ENCODE measurements at places on chromosomes 11 and 22.

GRCh38 chr11:315051-315481 lies 1.2 kb downstream of the IFITM1 start:
- no peak for DNase-seq

DNA sequence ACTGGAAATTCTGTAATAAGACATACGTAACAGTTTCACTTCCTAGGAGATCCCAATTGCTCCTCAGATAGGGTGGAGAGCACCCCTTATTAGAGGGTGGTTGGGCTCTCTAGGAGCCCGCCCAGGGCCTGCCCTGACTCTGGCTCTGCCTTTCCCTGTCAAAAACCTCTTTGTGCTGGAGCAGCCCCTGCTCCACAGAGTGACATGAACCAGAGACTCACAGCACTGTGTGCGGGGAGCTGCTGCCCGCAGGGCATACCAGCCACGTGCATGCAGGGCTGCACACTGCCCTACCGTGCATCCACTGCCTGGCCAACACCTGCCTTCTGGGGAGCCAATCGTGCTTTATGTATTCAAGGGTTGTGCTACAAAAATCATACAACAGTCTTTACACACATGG lies 24.3 kb downstream of the KCNQ1OT1 start:
- no peak for DNase-seq

- peak; percentile 25 for DNase-seq
These were observed 2.5 kb downstream of the TCN2 start for GRCh38 chr22:30609260-30610185.

- no peak for DNase-seq
These were observed 9.2 kb upstream of the RBMXL2 start for GRCh38 chr11:7079545-7080135.

DNA sequence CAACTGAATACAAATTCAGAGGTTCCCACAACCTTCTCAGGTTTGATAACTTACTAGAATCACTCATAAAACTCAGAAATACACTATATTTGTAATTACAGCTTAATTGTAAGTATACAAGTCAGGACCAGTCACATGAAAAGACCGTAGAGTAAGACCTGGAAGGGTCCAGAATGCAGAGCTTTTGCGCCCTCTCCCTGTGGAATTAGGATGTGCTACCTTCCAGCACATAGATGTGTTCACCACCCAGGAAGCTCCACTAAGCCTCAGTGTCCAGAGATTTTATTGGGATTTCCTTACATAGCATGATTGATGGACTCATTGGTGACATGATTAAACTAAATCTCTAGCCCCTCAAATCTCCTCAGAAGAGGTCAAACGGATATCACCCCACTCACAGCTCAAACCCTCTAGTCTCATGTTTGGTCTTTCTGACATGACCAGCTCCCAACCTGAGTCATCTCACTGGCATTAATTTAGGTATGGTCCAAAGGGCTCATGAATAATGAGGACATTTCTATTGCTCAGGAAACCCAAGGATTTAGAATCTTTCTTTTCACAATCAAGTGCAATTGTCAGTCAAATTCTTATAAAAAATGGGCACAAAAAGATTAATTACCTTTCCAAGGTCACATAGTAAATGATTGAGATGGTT lies 77.2 kb upstream of the UBASH3B start:
- peak; percentile 16 for DNase-seq

DNA sequence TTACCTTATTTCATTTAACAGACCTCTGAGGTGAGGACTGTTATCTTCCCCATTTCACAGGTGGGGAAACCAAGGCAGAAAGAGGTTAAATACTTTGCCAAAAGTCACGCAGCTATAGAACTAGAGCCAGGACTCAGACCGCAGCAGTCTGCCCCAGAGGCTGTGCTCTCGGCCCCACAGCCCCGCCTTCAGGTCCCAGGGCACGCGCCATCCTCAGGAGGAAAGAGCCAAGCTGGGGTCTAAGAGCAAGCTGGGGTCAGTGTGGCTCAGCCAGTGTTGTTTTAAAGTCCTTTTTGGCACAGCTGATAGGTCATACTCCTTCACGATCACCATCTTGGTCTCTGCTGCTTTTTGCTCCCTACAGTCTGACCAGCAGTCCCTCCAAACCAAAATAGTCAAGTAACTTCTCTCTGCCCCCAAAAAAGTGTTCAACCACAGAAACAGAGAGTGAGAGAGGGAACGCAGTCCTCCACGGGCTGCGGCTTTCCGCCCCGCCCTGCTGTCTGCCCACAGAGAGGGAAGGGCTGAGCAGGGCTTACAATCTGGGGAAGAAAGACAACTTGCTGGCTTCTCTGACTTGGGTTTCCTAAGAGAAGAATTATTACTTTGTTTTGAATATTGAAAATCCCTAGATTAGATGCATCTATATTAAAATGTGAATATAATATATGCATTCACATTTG lies 137.2 kb upstream of the OPCML start:
- DNase-seq, result no peak

DNA sequence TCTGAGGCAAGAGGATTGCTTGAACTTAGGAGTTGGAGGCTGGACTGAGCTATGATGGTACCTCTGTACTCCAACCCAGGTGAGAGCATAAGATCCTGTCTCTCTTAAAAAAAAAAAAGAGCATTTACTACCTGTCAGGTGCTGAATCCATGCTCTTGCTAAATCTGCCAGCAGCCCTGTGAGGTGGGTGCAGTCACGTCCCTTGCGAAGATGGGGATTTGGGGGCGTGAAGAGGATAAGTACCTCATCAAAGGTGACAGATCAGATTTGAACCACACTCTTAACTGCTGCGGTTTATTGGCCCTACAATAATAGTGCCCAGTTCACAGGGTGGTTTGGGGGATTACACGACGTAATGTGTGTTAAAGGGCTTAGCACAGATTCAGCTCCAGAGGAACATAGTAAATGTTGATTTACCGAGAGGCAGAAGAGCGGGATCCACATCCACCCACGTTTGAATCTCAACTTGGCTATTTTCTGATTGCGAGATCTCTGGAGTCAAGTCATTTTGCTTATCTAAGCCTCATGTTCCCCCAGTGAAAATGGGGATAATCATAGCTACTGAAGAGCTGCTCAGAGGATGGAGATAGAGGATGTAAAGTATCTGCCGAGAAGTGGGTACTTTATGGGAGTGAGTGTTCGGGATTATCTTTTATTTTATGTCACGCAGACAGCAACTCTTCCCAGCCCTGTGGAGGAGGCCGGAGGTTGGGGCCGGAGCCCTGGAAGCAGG lies 28.1 kb upstream of the LRRC10B start:
- DNase-seq, result no peak

DNA sequence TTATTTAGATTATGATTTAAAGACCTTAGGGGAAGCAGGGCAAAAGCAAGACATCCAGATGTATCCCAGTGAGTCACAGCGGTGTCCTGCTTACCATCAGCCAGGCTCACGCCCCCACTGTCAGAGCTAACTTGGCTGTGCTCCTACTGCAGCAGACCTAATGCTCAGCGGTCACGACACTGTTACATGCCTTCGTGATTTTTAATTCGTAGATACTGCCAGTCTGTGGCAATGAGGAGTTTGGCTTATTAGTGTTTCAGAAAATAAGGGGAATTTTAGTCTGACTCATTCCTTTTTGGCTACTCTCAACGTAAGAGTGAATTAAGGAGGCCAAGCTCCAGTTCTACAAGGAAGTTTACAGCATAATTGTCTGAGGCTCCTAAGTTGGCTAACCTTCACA lies 22.7 kb downstream of the EFCAB6 start:
- no peak for DNase-seq

DNA sequence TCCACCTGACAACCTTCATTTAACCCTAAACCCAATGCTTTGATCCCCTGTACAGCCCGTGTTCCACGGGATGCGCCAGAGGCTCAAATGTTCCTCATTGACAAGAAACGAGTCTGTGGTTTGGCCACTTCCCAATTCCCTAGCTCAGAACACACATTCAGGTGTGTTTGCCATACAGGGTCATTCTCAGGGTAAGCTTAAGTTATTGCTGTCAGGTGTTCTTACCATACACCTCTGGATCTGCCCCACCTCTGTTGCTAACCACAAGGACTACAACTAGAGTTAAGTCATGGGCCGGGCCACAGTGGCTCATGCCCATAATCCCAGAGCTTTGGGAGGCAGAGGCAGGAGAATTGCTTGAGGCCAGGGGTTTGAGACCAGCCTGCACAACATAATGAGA lies 45.6 kb upstream of the POLD3 start:
- DNase-seq, result no peak

DNA sequence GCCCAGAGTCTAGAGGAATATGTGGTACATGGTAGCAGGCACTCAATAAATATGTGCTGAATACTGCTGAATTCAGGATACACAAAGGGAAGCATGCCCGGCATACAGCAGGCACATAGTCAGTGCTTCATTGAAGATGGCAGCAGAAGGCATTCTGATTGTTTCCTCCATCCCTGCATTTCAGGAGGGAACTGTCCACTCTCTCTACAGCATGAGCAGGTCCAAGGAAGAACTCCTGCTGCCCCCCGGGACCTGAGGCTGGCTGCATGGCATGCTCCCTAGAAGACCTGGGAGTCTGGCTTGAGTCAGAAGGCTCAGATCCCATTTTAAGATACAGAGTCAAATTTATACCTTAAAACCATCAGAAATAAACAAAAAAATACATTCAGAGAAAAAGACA lies 319.3 kb upstream of the NARS2 start:
- no peak for DNase-seq

DNA sequence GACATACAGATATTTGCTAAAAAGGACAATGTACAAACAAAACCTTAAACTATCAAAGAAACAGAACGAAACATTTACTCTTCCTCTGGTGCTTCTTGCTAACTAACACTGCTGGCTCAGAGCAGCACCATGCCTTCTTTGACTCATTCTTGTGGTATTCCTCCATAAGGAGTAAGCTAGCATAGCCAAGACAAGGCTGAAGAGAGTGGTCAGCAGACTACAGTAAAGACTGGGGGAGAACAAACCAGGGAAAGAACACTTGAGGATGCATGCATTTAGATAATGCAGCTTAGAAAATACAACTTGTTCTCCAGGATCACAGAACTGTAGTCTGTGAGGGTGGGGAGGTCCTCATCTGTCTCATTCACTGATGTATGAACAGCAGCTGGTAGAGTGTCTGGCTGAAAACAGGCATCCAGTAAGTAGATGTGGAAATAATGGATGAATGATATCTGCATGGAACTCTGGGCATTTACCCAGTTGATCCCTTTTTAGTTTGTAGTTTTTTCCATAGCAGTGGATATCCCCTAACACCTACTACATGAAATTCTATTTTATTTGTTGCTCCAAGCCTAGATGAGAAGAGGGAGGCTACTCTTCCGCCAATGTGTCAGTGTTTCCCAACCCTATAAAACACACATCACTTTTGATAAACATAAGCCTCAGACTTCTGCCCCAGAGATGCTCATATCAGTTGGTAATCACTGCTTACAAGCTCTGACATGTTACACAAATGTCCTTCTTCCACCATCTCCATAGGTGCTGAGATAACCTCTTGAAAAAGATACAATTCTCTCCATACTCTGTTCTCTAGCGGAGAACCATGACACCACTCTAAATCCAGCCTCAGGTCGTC lies 7.3 kb downstream of the SNX19 start:
- DNase-seq, result no peak

DNA sequence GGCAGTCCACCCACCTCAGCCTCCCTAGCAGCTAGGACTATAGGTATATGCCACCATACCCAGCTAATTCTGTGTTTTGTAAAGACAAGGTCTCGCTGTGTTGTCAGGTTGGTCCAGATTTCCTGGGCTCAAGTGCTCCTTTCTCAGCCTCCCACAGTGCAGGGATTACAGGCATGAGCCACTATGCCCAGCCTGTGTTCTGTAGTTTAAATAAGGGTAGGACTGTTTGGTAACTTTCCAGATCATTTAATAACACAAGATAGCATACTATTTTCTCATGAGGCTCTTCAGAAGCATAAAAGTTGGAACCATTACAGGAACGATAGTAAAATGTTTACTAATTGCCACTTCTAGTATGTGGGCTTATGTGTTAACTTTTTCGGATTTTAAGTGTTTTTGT lies 38.0 kb upstream of the GRIK4 start:
- DNase-seq, result no peak

GRCh38 chr22:48900626-48901025 lies 927.0 kb downstream of the BRD1 start:
- DNase-seq, result no peak

GRCh38 chr11:19025481-19026406 lies 34.8 kb downstream of the MRGPRX2 start:
- no peak for DNase-seq

GRCh38 chr22:26529345-26529744 lies 17.1 kb upstream of the TFIP11 start:
- DNase-seq, result no peak

DNA sequence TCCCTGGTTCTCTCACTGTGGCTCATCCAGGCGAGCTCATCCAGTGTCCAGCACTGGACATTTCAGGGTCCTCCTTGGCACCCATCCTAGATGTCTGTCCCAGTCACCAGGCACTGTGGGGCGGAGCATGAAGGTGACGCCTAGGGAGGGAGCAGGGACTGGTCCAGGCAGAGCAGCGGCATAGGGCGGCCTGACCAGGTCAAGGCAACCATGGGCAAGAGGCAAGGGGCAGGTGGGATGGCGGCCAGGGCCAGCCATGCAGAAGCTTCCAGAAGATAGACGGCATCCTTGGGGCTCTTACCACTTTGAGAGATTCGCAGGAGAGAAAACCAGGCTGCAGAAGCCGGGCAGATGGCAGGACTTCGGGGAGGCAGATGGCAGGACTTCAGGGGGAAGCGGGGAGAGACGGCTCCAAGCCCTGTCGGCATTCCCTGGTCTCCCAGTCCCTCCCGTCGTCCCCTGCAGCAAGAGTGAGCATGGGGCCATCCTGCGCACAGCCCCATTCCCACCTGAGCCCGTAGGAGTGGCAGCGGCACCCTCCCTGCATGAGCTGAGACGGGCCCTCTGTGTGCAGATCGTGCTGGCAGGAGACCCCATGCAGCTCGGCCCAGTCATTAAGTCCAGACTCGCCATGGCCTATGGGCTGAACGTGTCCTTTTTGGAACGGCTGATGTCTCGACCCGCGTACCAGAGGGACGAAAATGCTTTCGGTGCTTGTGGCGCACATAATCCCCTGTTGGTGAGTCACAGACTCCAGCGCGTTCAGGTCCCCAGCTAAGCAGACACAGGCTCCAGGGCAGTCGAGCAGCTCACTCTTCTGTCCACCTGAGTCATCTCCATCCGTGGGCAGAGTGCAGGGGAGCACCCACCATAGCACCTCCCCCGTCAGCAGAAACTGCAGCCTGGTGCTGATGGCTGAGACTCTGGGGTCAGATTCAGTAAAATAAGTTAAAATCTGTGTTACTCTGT lies 20.1 kb upstream of the PANX2 start:
- DNase-seq, result no peak

DNA sequence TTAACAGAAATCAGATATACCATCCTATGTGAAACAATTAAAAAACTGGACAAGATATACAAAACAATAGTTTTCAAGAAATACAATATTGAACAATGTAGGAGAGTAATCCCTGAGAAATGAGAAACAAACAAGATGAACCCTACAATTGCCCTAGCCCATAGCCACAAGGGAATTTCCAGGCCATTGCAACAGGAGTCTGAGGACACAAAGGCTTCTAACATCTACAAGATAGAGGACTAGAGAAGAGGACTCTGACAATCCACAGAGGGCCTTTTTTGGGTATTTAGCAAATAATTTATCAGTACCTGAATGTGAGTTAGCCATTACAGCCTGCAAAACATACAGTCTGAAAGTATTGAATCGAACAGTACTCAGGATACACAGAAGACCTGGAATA lies 251.7 kb downstream of the GRM5 start:
- DNase-seq, result no peak
